ENCODE measurements at places on chromosomes 4 and X.
A peak's percentile ranks its signal among the peaks of the same experiment; 100 is the strongest.

DNA sequence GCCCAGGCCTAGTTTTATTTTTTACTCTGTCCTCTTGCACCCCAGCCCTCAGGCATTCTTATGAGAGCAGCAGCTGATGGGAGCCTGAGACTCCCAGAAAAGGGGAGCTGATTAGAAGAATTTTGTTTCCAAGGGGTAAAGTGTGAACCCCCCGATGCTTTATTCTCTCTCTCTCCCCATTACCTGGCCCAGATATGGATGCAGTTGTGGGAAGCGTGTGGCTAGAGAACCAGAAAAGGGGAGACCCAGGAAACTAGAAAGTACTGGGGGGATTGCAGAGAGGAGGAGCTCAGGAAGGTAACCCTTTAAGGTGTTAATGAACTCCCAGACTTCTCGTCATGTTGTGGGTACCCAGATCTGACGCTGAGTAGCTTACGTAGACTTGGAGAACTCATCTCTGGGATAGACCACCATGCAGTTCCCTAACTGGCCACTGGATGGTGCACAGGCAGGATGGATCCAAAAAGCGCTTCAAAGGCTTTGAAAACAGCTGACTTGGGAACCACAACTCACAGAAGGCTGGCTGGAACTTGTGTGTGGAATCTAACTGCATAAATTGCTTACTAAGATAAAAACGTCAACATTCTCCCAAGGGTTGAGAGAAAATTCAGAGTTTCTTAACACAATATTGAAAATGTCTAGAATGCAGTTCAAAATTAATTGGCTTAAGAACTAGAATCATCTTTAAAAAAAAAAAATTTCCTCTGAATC lies 64.7 kb downstream of the TBC1D14 start:
- DNase-seq: peak; percentile 67

GRCh38 chr4:36323816-36324419 lies 42.5 kb downstream of the DTHD1 start:
- DNase-seq: no peak

DNA sequence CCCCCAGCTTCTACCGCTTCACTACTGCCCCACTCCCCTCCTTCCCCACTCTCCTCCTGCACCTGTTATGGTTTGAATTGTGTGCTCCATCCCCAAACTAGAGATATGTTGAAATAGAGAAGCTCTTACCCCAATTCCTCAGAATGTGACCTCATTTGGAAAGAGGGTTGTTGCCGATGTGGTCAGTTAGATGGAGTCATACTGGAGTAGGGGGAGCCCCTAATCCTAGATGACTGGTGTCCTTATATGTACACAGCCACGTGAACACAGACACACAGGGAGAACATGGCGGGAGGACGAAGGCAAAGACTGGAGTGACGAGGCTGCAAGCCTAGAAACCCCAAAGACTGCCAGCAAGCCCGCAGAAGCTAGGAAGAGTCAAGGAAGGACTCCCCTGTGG lies 84.3 kb downstream of the FHDC1 start:
- DNase-seq: no peak

- no peak for DNase-seq
Measured at GRCh38 chrX:139844163-139844562, 88.7 kb downstream of the ATP11C start.

Data from stimulated activated CD4-positive, alpha-beta T cell treated with anti-CD3 and anti-CD28 coated beads, Interleukin-15, amount 100 ng/mL, for 1 hour (primary cell).